ENCODE measurements at places on chromosomes 2 and 18. TPM values are rescaled to one million over a fixed set of nuclear protein-coding genes. Genes with fewer than 3 reads are reported as not detected.

The PPIG gene
- 20.7 TPM for total RNA-seq

The ACADL gene
- 0.83 TPM for total RNA-seq

The KRTCAP3 gene
- total RNA-seq: not detected

The MDH1 gene
- total RNA-seq: 174 TPM

The KLHL30 gene
- total RNA-seq: 0.59 TPM

The CLEC4F gene
- total RNA-seq: not detected

All from smooth muscle cell of the coronary artery (primary cell).